ENCODE measurements at places on chromosomes 6 and 20.
A peak's percentile ranks its signal among the peaks of the same experiment; 100 is the strongest.

GRCh38 chr6:136306466-136306865 lies 16.8 kb upstream of the BCLAF1 start:
- DNase-seq = no peak

- DNase-seq = no peak
Observed at GRCh38 chr20:39069976-39070375, 107.8 kb downstream of the DHX35 start.

GRCh38 chr20:61426352-61426751 lies 174.3 kb downstream of the CDH4 start:
- DNase-seq = no peak

- DNase-seq = no peak
Observed at GRCh38 chr20:40686434-40686882, 2.6 kb downstream of the MAFB start.

GRCh38 chr20:1010659-1011058 lies 8.5 kb upstream of the RSPO4 start:
- no peak for DNase-seq

GRCh38 chr20:62624719-62625453 lies 17.4 kb upstream of the SLCO4A1 start:
- no peak for DNase-seq

DNA sequence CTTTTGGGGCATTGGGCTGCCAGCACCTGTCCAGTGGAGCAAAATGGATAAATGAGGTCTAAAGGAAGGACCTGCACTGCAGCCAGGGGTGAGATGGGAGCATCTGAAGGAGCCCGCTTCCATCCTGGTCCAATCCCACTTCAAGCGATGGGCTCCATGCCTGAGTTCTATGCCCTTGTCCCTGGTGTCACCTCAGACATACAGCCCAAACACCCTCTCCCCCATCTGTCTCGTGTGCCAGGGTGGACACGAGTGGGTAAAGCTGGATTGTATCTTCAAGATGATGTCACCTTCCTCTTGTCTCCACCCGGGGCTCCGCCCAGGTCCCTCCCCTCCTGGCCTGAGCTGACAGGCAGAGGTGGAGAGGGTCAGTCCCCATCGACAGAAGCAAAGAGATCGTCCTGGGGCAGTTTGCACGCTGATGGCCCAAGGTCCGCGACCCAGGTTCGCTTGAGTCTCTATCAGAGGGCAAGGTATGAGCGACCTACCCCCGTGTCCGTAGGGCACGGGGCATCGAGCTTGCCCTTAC lies 544 bp downstream of the SMIM29 start:
- DNase-seq = peak; percentile 52

DNA sequence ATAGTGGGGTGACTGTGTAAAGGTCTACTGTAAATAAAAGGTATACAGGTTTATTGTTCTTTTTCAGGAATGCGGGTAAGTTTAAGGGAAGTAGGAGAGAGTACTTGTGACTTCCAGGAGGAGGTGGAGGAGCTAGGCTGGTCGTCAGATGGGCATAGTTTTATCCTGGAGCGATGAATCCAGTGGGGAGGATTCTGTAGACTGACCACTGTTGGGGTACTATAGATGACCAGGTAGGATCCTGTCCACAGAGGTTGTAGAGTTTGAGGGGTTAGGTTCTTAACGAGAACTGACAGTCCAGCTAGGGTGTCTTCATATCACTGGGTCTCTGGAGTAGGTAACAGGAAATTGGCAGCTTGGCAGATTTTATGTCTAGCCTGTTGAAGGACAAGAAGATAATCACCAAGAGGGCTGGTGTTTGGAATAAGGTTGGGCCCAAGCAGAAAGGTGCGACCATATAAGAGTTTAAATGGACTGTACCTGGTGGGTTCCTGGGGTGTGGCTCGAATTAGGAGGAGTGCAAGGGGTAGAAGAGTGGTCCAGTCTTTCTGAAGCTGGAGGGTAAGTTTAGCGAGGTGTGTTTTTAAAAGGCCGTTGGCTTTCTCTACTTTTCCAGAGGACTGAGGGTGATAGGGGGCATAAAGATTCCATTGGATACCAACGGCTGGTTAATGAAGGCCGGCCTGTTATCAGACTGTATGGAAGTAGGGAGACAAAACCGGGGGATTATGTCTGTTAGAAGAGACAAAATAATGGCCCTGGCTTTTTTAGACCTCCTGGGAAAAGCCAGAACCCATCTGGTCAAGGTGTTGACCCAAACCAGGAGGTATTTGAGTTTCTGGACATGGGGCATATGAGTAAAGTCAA lies 751.3 kb upstream of the ADGRB3 start:
- no peak for DNase-seq

GRCh38 chr6:93896081-93896480 lies 476.7 kb upstream of the EPHA7 start:
- no peak for DNase-seq

GRCh38 chr6:141851063-141851462 lies 281.7 kb upstream of the GJE1 start:
- no peak for DNase-seq

GRCh38 chr20:64220420-64220819 lies 35.1 kb upstream of the PCMTD2 start:
- DNase-seq = no peak

DNA sequence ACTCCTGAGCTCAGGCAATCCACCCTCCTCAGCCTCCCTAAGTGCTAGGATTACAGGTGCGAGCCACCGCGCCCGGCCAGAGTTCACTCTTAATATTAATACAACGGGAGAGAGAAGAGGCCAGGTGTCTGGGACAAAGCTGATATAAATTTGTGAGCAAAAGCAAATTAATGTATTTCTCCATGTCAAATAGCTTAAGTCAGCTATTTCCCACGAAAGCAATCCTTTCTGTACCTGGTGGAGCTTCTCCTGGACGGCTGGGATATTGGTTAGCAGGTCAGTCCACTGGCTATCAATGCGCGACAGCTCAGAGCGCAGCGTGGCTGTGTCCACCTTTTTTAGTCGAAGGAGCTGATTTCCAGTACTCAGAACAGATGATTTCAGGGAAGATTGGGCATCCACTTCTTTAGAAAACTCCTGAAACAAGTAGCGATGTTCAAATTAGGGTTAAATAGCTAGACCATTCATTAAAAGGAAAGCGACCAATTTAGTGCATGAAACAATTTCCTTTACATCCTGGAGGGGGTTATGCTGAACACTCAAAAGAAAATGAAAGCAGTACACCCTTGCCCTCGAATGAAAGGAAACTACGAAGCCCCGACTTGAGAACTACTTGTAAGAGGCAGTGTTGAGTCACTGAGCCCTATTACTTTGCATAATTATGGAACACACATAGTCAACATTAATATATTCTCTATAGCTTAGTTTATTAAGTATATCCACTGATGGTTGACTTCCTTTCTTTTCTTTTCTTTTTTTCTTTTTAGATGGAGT lies 403.4 kb downstream of the SYNE1 start:
- peak; percentile 16 for DNase-seq

DNA sequence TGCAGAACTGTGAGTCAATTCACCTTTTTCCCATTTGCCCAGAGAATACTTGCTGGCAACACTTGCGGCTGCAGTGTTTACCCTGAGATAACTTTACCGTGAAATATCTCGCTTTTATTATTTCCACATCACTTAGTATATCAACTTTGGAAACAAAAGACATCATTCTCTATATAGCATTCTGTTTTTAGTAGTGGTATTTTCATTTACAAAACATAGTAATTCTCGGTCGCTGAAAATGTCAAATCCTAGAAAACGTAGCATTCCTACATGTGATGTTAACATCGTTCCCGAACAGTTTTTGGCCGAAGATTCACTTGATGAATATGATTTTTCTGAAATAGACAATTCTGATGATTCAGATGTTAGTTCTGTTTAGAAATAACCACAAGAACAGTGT lies 52.0 kb downstream of the NHLRC1 start:
- DNase-seq = no peak

GRCh38 chr6:155103816-155104366 lies 108.8 kb downstream of the TIAM2 start:
- no peak for DNase-seq

GRCh38 chr6:19535351-19535750 lies 301.8 kb upstream of the ID4 start:
- DNase-seq = no peak

DNA sequence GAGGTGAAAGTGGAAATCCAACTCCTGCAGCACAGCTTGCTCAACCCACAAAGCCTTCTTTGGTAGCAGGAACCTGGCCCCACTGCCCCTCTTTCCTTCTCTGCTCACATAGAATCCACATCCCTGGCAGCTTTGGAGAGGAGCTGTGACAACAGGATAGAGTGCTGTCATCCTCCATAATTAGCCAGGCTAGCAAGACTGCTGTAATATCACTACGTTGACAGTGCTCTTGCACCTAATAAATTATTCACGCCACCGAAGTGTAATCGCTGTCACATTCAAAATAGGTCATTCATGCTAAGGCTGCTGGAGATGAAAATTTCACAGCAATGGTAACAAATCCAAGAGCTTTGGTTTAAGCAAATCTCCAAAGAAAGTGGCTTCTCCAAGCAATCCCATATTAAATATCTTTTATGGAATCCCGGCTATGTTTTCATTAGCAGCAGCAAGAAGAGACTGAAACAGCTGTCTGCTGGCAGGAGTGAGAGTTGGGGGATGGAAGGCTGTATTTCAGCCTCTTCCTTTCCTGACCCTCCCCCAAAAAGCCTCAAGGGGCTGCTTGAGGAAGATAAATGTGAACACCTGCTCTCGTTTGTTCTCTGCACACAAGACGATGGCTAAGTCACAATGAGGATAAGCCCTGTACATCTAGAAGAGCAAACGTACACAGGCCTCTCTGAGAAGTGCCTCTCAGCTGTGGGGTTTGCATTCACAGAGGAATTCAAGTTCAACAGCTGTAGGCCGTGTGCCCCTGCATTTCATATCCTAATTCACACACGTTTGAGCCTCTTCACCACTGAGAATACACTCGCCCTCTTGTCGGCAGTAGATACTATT lies 16.5 kb downstream of the RIPOR2 start:
- no peak for DNase-seq

- no peak for DNase-seq
Observed at GRCh38 chr20:31523361-31524283, 9.4 kb downstream of the HM13 start.

DNA sequence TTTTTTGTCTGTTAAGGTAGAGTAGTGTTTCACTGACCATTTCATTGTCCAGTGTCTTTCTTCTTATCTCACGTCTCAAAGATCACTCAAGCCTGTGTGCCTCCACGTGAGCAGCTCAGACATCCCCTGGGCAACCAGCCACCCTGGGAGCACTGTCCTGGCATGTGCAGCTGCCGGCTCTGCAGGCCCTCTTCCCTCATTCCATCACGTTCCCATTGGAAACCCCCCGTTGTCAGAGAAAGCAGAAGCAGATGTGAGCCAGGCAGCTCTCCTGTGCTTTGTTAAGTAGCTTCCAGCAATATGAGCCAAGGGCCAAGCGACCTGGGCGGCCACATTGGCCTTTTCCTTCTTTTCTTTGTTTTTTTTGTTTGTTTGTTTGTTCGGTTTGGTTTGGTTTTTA lies 233.2 kb upstream of the SYNDIG1 start:
- DNase-seq = no peak

DNA sequence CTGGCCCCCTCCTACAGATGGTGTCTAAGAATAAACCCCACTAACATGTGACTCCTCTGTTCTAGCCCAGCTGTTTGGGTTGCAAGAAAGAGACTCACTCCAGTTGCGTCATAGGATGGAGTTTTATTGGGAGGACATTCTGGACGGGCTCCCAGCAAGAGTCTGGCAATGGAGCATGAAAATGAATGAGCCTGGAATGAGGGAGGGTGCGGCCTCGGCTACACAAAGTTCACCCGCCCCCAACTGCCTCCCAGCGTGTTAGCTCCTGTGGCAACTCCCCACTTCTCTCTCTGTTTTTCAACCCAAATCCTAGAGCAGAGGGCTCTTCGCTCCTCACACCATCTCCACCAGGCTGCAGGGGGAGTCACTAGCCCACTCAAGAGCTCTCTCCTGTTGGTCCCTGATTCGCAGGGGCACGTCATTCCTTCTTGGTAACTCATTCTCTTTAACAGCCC lies 5.1 kb upstream of the ADAM33 start:
- DNase-seq = peak; percentile 52

DNA sequence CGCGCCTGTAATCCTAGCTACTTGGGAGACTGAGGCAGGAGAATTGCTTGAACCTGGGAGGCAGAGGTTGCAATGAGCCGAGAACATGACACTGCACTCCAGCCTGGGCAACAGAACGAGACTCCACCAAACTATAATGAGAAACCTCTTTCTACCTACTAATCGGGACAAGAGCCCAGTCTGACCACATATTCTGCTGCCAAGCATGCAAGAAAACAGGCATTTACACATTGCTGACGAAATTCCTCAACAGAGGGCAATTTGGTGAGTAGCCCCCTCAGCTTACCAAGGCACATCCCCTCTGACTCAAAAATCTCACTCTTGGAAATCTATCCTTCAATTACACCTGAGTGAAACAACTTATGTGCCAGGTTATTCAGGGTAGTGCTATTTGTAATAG lies 81.2 kb downstream of the SLC23A2 start:
- no peak for DNase-seq

DNA sequence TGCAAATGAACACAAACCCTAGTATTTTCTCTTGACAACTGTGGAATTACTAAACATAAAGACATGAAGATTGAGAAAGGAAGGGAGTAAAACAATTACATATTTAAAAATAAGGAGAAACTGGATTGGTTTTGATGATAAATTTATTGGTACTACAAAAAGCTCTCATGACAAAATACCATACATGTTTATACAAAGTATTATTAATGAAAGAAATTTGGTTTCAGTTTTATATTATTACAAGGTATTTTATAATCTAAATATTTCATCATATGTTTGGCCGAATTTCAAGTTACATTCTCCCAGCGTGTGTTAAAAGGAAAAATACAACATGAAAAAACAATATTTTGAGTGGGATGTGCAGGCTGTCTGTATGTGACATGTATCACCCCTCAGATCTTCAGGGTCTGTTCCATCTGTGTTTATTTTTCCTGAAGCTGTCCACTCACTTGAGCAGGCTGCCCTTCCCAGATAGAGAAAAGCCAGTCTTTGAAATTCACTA lies 568.4 kb downstream of the NKAIN2 start:
- DNase-seq = no peak

- DNase-seq = peak; percentile 19
Observed at GRCh38 chr6:9463311-9463710, 951.6 kb downstream of the TFAP2A start.

GRCh38 chr6:134478764-134479399 lies 161.0 kb upstream of the SGK1 start:
- DNase-seq = no peak

DNA sequence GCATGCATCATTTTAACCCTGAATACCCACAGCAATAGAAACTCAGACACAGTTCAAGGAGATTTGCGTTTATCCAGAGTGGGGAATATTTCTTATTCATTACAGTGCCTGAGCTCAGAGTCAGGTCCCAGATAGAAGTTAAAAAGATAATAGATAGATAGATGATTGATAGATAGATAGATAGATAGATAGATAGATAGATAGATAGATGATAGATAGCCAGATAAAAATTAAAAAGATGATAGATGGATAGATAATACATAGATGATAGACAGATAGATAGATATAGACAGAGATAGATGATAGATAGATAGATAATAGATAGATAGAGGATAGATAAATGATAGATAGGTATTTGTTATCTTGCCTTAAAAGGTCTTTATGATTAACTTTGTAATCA lies 184.7 kb downstream of the MYLK4 start:
- DNase-seq = no peak
